ENCODE measurements at places on chromosomes 12 and 14.

GRCh38 chr14:101008631-101009336 lies 105.3 kb upstream of the RTL1 start:
- no peak for DNase-seq

GRCh38 chr12:128423205-128423604 lies 156.2 kb downstream of the TMEM132C start:
- DNase-seq = no peak

DNA sequence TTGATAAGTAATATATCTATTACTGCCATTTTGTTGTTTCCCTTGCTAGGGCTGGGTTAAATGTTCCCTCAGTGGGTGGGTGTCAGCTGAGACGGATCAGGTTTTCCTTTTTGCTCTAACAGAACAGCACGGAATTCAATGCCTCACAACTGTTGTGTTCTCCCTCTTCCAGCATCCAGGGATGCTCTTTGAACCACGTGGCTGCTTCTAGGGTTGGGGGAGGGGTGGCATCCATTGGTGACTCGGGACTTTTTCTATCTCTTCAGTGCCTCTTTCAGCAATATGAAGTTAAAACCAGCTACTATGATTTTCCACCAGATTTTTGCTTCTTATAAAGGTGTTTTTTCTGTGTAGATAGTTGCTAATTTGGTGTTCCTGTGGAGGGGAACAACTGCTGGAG lies 884.9 kb upstream of the FOXG1 start:
- no peak for DNase-seq

DNA sequence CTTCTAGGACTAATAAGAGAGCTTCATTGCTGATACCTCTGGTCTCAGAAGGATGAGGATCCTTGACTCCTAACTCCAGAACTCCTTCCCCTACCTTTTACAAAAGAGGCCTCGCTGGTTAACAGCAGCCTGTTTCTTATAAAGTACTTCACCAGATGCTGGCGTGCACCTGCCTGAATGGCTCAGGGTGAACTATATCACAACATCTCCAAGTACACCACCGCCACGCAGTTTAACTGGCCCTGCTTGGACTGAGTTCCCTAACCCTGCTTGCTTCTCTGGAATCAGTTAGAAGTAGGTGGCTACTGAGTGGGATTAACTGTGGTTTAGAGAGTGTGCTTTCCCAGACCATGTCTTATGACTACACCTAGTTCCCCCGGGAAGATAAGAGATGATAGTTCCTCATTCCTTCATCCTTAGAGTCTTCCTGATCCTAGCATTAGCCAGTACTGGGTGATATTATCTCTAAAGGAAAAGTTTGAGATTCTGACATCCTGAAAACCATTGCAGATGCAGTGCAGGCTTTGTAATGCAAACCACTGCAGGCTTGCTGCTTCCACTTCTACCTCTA lies 3.0 kb downstream of the FOXJ2 start:
- DNase-seq = no peak

DNA sequence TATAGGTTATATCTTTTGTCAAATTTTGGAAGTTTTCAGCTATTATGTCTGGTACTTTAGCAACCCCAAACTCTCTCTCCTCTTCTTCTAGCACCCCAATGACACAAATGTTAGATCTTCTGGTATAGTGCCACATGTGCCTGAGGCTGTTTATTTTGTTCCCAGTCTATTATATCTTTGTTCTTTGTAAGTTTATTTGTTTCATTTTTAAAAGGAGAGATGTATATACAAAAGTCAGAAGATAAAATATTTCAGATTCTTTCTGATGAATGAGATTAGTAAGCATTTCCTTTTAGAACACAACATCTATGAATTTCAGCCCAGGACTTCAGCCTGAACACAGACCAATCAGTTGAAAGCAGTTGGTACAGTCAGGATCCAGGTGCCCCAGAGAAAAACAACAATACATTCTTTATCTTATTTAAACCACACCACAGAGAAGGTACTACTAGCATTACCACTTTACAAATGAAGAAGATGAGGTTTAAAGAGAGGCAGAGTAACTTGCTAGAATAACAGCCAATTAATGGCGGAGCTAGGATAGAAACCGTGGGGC lies 114.1 kb upstream of the BTG1 start:
- no peak for DNase-seq

DNA sequence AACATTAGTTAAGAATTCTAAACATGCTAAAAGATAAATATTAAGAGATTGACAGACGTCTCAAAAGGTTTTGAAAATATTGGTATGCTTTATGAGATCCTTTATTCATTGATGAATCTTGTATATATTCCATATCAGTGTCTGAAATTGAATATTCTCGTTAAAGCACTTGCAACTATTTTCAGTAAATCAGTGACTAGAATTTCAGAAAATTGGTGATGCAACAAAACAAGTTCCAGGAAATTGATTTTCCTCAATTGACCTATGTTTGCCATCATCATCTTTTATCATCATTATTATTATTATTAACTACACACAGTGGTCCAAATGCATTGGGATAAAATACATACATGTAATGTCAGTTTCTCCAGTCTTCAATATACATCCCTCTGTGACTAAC lies 453.6 kb downstream of the CCER1 start:
- DNase-seq = no peak

- DNase-seq = no peak
Observed at GRCh38 chr12:97313471-97314190, 149.0 kb upstream of the RMST start.

DNA sequence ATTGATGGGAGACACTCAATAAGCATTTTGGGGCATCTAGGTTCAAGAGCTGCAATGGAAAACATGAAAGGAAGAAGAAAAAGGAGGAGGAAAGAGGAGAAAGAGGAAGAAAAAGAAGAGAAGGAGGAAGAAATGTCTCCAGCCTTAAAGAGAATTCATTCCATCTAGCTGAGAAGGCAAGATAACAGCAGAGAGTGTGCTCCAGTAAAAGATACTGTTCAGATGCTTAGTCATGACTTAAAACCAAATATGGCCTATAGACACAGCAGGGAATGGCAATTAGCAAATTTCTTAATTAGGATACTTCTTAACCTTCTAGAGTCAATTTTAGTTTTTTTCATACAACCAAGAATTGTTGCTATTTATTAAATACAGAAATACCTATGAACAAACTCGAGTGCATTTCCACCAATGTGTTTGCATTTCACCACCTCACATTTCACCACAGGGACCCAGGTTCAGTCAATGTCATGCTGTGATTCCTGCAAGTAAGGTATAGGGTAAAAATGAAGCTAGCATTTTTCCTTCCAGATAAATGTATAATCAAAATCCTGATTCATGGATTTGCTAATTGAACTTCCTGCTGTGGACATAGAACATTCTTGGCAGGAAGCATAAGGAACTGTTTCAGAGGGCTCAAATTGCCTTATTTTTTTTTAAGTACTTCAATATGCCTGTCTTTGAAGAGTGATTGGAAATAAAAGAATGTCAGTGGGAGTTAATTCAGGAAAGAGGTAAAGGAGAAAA lies 177.8 kb downstream of the RPS29 start:
- no peak for DNase-seq

Measured in NCI-H82 (cell line).